CD4-positive, alpha-beta T cell (primary cell): ENCODE measurements at places on chromosomes 4 and X.
A peak's percentile ranks its signal among the peaks of the same experiment; 100 is the strongest.

DNA sequence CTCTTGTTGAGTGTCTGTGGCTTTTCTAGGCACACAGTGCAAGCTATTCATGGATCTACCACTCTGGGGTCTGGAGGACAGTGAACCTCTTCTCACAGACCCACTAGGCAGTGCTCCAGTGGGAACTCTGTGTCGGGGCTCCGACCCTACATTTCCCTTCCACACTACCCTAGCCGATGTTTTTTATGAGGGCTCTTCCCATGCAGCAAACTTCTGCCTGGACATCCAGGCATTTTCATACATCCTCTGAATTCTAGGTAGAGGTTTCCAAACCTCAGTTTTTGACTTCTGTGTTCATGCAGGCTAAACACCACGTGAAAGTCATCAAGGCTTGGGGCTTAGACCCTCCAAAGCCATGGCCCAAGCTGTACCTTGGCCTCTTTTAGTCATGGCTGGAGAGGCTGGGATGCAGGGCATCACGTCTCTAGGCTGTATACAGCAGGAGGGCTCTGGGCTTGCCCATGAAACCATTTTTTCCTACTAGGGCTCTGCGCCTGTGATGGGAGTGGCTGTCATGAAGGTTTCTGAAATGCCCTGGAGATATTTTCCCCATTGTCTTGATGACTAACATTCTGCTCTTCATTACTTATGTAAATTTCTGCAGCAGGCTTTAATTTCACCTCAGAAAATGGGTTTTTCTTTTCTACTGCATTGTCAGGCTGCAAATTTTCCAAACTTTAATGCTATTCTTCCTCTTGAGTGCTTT lies 249.8 kb upstream of the CPEB2 start:
- DNase-seq, result no peak

GRCh38 chr4:156223985-156224384 lies 270.3 kb upstream of the CTSO start:
- no peak for DNase-seq

DNA sequence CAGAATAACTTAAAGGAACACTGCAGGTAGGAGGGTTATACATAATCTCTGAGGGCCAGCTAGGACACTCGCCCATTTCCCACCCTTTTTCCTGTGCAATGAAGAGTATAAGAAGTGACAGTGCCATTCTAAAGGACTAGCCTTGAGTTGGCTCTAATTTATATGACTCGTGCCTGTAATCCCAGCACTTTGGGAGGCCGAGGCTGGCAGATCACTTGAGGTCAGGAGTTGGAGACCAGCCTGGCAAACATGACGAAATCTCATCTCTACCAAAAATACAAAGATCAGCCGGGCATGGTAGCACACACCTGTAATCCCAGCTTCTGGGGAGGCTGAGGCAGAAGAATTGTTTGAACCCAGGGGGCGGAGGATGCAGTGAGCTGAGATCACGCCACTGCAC lies 4.4 kb downstream of the TBC1D1 start:
- DNase-seq, result no peak

DNA sequence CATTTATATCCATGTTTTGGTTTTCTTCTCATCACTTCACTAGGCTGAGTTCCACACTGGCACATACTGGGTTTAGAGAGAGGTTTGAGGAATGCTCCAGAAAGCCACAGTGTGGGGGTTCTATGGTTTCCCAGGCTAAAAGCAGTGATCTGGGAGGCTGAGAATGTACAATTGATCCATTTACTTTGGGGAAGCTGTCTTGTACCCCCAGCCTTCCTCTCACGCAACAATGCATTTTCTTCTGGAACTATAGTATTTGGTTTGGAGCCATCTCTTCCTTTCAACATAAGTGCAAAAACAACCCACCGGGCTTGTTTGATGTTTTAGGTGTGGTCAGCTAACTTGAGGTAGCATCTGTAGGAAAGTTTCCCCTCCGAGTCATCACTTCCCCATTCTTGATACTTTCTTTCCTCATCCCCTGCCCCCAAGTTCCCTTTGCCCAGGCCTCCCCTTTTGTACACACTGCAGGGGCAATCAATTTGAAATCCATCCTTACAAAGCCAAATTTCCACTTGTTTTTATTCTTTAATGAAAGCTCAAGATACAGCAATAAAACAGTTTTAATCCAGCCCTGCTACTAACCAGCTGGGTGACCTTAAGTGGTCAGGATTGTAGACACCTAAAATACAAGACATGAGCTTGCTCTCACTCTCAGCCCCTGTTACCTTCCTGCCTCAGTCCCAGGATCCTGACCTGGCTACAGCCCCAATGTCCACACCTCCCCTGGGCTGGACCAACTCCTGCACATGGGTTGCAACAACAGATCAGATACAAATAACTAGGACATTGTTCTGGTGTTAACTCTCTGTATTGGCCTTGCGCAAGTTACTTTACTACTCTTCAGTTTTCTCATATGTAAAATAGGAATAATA lies 109.2 kb downstream of the FHDC1 start:
- DNase-seq, result no peak

GRCh38 chr4:82380344-82380743 lies 6.6 kb upstream of the HNRNPD start:
- DNase-seq, result no peak

DNA sequence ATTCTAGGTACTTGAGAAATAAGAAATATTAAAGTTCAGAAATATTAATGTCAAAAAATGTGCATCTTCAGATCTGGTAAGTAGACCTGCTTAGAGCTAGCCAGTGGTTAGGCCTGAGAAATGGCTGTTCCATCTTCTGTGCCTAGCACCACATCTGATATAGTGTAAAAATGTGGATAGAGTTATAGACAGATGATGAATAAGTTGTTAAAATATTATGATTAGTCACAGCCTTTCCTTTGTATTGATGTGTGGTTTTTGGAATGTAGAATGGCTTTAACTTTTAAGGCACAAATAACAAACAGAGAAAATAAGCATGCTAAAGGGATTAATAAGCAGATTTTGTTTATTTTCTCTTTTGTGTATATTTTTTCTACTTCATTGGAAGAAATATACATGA lies 133.5 kb upstream of the NUDT6 start:
- DNase-seq, result no peak

DNA sequence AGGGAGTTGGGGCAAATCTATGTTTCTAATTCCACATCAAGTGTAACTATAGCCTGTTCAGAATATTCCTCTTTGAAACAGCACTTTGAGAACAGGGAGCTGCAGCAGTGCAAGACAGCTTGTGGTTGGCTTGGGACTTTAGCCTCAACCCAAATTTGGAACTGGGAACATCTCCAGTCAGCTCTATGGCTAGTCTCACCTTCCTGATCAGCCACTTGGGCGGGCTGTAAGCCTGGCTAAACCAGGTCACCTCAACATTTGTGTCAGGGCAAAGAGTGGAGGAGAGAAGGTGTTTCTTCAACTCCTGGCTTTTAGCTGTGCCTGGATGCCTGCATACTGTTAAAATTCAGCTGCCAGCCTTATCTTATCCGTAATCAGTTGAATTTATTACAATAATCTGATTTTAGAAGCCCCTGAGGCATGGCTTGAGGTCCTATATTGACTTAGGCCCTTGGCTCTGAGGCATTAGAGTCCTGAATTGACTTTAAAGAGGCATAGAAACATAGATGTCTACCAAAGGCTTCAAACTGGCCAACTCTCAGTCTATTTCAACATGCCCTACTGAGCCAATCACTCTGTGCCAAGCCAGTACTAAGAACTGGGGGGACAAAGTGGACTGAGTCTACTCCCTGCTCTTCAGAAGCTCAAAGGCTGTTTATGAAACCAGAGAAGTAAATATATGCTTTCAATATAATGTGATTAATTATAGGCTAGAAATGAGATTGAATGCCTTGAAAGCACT lies 18.7 kb upstream of the AR start:
- DNase-seq, result no peak

DNA sequence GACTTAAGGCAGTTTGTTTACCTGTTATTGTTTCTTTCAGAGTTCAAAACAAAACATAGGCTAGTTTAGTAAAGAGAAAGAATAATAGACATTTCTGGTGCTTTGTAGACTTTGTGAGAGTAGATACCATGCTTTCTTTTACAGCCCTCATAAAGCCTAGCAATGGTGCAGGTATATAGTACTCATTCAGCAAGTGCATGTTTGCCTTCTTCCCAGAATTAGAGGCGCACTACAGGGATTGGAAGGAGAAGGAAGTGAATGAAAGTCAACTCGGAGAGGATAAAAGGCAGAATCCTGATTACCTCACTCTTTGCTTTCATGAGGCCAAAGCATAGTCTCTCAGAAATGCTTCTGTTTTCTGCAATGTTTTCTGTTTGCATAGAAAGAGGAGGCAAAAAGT lies 43.1 kb upstream of the FHDC1 start:
- no peak for DNase-seq

DNA sequence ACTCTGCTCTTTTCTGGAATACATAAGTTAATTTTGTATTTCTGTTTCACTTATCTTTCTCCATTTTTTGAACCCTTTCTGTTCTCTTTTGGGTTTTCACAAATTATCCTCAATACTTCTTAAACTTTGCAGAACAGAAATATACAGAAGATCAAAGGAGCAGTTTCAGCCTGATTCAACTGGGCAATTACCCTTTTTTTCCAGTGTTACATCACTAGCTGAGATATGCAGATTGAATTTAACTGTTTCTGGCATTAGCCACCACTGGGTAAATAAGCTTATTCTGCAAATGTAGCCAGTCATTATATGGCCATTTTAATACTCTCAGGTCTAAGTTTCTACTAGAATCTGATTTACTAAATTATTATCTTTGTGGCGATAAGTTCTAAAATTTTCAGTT lies 66.9 kb upstream of the GRID2 start:
- no peak for DNase-seq

- no peak for DNase-seq
Measured at GRCh38 chr4:184200296-184200695, 17.4 kb downstream of the ENPP6 start.

- DNase-seq, result no peak
Measured at GRCh38 chr4:11218692-11219091, 210.0 kb downstream of the HS3ST1 start.

GRCh38 chrX:17375367-17375636 lies 302 bp downstream of the NHS start:
- DNase-seq, result no peak

DNA sequence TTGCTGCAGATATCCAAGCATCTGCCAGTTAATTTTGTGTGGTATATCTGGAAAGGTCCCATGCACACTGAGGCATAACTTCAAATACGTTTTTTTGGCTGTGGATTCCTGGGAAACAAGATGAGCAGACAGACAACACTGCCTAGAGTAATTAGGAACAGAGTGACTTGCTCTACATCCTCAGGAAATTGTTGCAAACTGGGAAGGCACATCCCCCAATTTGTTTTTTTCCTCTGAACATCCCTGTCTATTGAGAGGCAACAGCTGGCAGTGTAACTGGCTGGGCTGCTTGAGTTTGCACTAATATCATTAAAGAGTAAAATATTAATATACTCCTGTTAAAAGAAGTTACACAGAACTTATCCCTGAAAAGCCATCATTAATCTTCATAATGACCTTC lies 207.7 kb upstream of the SLIT2 start:
- DNase-seq, result no peak

DNA sequence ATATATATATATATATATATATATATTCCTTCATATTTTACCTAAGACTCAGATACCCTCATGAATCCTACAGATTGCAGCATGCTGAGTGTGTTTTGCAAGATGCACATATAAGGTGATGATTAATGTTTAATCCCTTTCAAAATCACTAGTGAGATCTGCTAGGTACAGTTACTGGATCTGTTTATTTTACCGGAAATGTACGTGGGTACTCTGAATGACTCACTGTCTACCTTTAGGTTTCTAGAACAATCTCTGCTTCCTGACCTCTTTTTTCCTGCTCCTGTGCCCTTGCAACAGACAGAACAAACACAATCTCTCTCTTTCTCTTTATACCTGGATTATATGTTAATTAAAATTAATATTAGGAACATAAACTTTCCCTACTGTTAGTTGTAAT lies 379.6 kb downstream of the FAM133A start:
- peak; percentile 6 for DNase-seq

DNA sequence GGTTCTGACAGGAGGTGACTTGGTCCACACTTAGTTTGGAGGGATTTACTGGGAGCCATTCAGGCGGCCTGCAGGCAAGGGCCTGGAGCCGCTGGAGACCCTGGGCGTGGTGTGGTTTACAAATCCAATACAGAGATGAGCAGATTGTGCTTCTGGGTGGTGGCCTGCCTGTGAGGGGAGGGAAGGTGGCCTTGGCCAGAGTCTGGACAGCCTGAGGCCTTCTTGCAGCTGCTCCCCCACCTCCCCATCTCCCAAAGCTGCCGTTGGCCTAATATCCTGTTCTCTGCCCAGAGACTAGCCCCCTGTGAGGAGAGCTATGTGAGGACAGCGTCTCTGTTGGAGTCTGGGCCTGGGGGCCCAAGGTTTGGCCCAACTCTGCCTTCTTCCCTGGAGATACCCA lies 163.9 kb upstream of the MAMLD1 start:
- no peak for DNase-seq

- no peak for DNase-seq
Measured at GRCh38 chr4:135718019-135718418, 1516.4 kb upstream of the PABPC4L start.

DNA sequence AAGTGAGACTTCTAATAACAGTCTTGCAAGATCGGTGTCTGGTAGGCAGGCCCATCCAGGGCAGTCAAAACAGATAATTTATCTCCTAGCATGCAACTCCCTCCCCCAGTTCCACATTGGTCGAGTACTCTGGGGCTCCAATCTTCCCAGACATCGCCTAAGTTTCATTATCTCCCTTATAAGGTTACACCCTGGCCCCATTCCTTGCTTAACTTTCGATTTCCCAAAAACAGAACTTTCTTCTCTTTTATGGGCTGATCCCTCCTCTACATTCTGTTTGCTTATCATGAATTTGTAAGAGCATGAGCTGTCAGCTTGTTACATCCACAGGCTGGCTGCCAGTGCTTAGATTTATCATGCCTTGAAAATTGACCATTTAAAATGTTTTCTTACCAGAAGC lies 471.3 kb downstream of the TECRL start:
- DNase-seq, result no peak

GRCh38 chrX:136194536-136194935 lies 47.2 kb downstream of the FHL1 start:
- DNase-seq, result no peak
